Activated naive CD4-positive, alpha-beta T cell (primary cell): ENCODE measurements at places on chromosomes 1 and 21.
A peak's percentile ranks its signal among the peaks of the same experiment; 100 is the strongest.

DNA sequence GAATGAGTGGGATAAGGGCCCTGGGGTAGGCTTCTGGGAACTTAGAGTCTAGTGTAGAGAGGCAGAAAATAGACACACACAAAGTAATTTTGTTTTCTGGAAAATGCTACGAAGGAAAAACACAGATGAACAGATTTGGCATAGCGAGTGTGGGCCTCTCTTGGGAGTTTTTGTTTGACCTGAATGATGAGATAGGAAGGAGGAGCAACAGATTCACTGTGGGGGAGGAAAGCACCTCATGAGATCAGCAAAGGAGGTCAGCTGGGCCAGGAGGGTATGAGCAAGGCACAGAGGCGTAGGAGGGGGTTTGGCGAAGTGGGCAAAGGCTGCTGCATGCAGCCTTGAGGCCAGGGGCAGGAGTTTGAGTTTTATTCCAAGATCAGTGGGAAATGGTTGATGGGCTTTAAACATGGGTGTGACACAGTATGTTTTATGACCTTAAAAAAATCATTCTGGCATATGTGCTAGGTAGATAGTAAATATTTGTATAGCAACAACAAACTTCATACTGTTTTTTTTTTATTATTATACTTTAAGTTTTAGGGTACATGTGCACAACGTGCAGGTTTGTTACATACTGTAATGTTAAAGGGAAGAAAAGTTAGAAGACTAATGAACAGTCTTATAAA, 57.9 kb downstream of the FGGY start:
- no peak for DNase-seq

DNA sequence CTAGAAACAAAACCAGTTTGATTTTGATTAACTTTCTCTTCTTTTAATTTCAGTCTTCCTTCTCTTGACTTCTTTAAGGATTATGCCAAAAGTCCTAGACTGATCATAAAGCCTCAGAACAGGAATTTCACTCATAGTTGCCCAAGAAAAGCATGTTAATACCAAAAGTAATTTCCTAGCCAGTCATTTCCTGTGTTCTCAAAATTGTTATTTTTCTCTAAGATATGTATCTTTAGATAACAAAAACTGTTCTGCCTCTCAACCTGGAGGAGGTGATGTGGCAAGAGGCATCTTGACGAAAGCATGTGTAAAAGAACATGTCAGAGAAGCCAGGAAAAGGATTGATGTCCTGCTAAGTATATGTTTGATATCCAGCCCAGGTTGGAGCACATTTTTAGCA, 78.0 kb upstream of the IPO9 start:
- no peak for DNase-seq

DNA sequence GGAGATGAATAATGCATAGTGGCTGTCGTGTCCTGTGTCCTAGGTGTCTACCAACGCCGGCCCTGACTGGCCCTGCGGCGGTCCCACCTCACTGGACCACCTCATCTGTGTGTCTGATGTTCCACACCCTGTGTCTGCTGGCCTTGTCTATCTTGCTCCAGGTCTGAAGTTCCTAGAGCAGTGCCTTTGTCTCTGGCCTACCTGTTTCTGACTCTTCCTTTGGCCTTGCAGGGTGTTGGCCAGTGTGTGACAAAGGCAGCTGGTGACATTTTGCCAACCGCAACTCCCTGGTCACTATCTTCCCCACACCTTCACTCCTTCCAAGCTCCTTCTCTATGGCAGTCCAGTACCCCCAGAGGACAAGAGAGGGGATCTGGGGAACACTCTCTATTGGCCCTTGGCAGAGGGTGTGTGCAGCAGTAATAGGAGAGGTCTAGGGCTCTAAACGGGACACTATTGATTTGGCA, 1.4 kb upstream of the AHDC1 start:
- DNase-seq = no peak

DNA sequence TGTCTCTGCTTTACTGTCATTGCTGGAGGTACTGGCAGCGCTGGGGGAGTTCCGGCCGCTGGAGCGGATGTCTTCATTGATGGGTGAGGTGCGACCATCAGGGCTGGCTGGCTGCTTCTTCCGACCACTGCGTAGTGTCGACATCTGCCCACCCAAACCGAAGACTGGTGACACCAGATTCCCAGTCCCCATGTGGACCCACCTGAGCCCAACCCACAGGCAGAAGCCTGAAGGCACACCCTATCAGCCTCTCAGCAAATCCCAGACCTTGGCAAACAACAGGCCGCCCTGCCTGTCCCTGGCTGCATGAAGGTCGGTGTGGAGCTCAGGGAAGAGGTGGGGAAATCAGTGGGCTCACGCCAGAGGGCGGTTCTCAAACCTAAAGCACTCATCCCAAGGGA, 44.8 kb downstream of the SLC45A1 start:
- DNase-seq = no peak

DNA sequence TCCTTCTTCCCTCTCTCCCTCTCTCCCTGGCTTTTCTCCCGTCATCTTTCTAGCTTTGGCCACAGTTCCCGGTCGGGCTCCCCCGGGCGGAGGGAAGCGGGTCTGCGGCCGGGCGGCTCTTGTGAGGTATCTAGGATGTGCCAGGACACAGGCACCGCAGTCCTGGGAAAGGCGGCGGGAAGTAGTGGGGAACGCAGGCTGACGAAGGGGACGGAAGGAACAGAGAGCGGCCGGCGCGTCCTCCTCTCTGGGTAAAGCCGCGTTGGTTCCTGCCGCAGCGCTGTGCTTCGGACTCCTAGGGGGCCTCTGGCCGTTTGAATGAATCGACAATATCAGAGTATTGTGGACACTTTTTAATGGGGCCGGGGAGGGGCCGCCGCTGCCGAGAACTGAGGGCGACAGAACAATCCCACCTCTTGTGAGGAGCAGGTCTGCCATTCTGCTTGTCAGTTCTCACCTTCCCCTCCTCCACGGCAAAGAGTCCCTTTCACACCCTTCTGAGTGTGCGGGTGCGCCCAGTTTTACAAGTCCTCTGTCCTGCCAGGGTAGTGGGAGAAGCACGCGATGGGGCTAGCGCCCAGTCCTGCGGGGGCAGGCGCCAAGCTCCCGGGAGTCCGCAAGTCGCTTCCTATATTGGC, 1.2 kb upstream of the LHX9 start:
- DNase-seq = no peak

- no peak for DNase-seq
Measured at GRCh38 chr21:28431022-28431421, 561.7 kb downstream of the LTN1 start.

DNA sequence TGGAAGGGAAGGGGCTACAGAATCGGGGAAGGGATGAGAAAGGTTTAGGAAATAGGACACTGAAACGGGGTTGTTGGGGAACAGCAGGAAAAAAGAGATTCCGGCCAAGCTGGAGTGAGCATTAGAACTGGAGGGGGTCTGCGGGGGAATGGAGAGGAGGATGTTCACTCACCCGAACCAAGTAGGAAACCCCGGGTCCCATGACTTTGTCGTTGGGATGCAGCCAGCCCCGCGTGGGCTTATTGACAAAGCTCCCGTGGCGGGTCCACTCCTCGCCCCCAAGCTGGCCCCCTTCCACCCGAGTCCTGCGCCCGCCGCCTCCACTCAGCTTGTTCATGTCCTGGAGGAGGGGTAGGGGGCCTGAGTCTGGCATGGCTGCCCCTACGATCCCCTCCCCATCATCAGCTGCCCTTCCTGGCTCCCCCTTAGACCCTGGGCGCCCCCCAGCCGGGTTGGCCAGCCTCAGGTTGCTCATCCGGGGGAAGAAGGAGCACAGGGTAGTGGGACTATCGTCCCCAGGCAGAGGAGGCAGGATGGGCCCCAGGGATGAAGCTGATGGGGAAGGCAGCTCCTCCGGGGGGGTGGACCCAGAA, 591 bp downstream of the SHC1 start:
- DNase-seq = no peak

- no peak for DNase-seq
Measured at GRCh38 chr1:190019717-190020116, 457.9 kb downstream of the BRINP3 start.

GRCh38 chr21:45747233-45747766, 103.8 kb downstream of the PCBP3 start:
- no peak for DNase-seq

- DNase-seq = no peak
Measured at GRCh38 chr1:3270403-3271245, 183.8 kb upstream of the ARHGEF16 start.

- DNase-seq = no peak
Measured at GRCh38 chr1:80656014-80656636, 1144.6 kb upstream of the ADGRL2 start.

- peak; percentile 31 for DNase-seq
Measured at GRCh38 chr1:44030605-44031251, 534 bp downstream of the SLC6A9 start.

GRCh38 chr1:94905207-94905606, 21.7 kb downstream of the CNN3 start:
- no peak for DNase-seq

- no peak for DNase-seq
Measured at GRCh38 chr21:26124896-26125295, 45.7 kb downstream of the APP start.

GRCh38 chr1:172895050-172895460, 155.7 kb downstream of the TNFSF18 start:
- DNase-seq = no peak

- no peak for DNase-seq
Measured at GRCh38 chr1:29673669-29674626, 437.6 kb downstream of the PTPRU start.

GRCh38 chr21:44509539-44509938, 30.5 kb downstream of the KRTAP10-1 start:
- DNase-seq = no peak

DNA sequence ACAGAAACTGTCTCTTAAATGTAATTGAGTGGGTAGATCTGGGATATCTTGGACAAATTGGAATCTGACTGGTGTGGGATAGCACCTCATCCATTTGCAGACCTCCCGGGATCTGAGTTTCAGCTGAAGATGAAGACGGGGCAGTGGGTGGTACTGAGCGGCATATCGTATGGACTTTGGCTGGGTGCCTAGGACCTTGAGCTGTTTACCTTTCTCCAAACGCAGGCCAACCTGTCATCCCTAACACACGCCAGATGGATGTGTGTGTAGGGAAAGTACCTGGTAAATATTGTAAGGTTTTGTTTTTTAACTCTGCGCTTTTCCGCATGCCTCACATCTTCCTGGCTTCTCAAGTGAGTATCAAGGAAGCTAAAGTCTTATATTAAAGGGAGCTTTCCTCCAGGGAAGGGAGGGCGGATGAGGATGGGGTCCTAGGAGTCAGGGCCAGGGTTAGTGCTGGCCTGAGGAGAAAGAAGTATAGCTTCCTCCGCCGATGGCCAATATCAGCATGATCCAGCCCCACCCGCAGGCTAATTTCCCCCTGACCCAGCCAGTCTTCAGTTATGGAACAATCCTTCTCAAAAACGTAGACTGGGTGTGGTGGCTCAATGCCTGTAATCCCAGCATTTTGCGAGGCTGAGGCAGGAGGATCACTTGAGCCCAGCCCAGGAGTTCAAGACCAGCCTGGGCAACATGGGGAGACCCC, 26.2 kb downstream of the ATP8B2 start:
- no peak for DNase-seq
